Caco-2 (cell line): ENCODE measurements at places on chromosomes 2 and 18. TPM values are rescaled to one million over a fixed set of nuclear protein-coding genes. Genes with fewer than 3 reads are reported as not detected.
A peak's percentile ranks its signal among the peaks of the same experiment; 100 is the strongest.

GRCh38 chr2:56687169-56687568 lies 503.4 kb downstream of the CCDC85A start:
- no peaks in the 10 kb centered on the region for H3K27me3 ChIP-seq
- DNase-seq, result no peak
- no peaks in the 10 kb centered on the region for H3K4me1 ChIP-seq
- no peaks in the 10 kb centered on the region for H3K36me3 ChIP-seq

- H3K4me3 ChIP-seq, result no peak overlapping the region
- no peak for DNase-seq
- H3K4me1 ChIP-seq, result peaks cover 15% of the 10 kb centered on the region
- peak overlapping the region; percentile 59 for H3K27ac ChIP-seq
Measured at GRCh38 chr2:44549099-44549471, 187.3 kb downstream of the CAMKMT start.

Gene THOC1
- 63.1 and 65.4 TPM in 2 replicates for total RNA-seq

GRCh38 chr2:240464514-240465241 lies 29.2 kb downstream of the GPC1 start:
- no peaks in the 10 kb centered on the region for H3K27me3 ChIP-seq
- no peaks in the 10 kb centered on the region; the same call in none of the 2 replicates for H3K36me3 ChIP-seq
- no peaks in the 10 kb centered on the region; the same call in 1 of the 2 replicates for H3K4me1 ChIP-seq
- no peak overlapping the region for H3K27ac ChIP-seq

DNA sequence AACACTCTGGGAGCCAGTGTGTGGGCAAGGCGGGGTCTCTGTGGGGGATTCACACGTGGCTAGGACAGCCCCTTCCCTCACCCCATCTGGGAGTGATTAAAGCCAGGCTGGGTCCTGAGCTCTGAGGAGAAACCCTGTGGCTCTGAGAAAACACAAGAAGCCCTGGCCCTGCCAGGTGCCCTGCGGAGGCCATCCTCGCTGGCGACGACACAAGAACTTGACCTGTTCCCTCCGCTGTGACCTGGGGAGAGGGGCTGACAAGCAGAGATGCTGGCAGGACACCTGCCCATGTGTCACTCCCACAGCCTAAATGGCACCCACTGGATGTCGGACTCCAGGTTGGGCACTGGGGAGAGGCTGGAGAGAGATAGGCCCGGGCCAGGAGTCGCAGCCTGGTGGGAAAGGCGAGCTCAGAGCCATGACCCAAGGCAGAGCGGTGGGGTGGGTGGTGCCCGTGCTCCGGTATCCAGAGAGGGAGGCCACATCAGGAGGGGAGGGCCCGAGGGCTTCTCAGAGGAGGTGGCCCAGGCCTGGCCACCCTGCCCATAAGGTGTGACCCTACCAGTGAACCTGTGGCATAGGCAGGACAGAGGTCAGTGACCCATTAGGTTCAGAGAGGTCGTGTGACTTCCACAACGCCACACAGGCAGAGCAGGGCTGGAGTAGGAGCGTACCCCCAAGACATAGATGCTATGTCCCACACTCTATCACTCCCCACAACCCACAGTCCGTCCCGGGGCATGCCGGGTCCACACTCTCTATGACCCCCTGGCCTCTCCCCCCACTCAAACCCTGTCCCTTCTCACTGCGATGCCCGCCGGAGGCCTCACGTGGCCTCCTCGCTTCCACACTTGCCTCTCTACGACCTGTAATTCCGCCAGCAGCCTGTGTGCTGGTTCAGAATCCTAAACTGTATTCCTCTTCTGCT lies 59.4 kb upstream of the HPCAL1 start:
- no peaks in the 10 kb centered on the region for H3K27me3 ChIP-seq
- DNase-seq, result peak; percentile 29
- H3K27ac ChIP-seq, result peak overlapping the region; percentile 19
- no peak overlapping the region for H3K4me3 ChIP-seq

Gene PAX3
- not detected in 2 replicates for total RNA-seq

GRCh38 chr18:71370095-71370494 lies 1081.2 kb downstream of the SOCS6 start:
- H3K4me1 ChIP-seq, result no peaks in the 10 kb centered on the region
- no peaks in the 10 kb centered on the region for H3K36me3 ChIP-seq

Gene MREG
- 41.7 and 43.8 TPM in 2 replicates for total RNA-seq

Gene ANKRD36B
- 25.0 and 26.7 TPM in 2 replicates for total RNA-seq

GRCh38 chr2:159034713-159035112 lies 66.3 kb downstream of the TANC1 start:
- no peaks in the 10 kb centered on the region for H3K27me3 ChIP-seq
- H3K27ac ChIP-seq, result no peak overlapping the region
- no peak for DNase-seq
- H3K36me3 ChIP-seq, result no peaks in the 10 kb centered on the region
- H3K4me1 ChIP-seq, result peaks cover 42% of the 10 kb centered on the region

DNA sequence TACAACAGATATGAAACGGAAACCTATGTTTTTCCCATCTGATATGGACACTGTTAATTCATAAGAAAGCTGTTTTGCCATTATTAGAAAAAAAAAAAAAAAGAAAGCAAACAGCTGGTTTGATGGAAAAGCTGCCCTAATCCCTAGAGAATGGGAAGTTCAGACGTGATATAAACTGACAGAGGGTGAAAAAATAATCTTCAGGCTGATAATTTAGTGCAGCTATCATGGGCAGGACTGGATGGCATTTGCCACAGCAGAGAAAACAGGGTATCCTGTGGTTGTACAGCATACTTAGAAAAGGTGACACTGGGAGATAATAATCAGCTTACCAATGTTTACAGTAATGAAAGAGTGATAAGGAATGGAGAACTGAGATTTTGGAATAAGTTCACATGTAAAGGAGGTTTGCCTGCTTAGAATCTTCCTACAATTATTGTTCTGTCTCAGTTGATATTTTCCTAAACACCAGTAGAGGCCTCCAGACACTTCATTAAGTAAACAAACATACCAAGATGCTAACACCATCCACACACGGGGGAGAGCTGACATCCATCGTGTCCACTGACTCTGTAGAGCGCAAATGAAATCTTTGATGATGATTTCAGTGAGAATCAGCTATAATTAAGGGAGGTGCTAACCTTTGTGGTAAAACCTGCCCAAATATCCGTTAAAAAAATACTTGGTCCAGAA lies 211.6 kb upstream of the MMADHC start:
- H3K27ac ChIP-seq, result no peak overlapping the region
- DNase-seq, result no peak
- H3K4me1 ChIP-seq, result 0 out of 2 replicates have a peak, but pooled peaks cover 3% of the 10 kb centered on the region
- H3K4me3 ChIP-seq, result no peak overlapping the region

DNA sequence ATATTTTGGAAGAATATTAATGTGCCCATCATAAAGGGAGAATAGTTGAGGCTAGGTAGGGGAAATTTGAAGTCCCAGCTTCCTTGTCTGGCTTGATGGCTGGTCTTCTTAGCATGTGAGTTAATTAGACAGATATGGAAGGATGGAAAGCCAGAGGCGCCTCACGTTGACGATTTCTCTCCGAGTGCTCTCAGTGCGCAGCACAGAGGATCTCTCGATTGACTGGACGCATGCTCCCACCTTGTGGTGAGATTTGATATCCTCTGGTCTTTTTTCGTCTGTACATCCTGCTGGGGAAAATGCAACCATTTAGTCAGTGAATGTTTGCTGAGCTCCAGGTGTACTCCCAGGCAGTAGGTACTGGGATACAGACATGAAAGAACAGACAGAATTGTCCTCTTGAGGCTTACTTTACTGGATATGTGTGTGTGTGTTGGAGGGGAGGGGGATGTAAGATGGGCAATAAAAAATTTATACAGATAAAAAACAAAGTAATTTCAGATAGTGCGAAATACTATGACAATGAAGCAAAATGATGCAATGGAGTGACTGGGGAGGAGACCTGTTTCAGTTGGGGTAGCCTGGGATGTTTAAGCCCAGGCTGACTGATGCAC lies 66.9 kb upstream of the ZNG1B start:
- no peaks in the 10 kb centered on the region for H3K27me3 ChIP-seq
- H3K4me1 ChIP-seq, result peaks cover 19% of the 10 kb centered on the region
- H3K36me3 ChIP-seq, result no peaks in the 10 kb centered on the region
- DNase-seq, result peak; percentile 84
- no peak overlapping the region for H3K27ac ChIP-seq

Gene CXCR1
- total RNA-seq, result not detected in 2 replicates

GRCh38 chr2:9279426-9279825 lies 72.8 kb downstream of the ASAP2 start:
- no peak for DNase-seq
- no peaks in the 10 kb centered on the region for H3K27me3 ChIP-seq
- no peak overlapping the region for H3K27ac ChIP-seq

- no peak overlapping the region for H3K27ac ChIP-seq
- no peaks in the 10 kb centered on the region for H3K36me3 ChIP-seq
- no peaks in the 10 kb centered on the region for H3K4me1 ChIP-seq
- no peak overlapping the region for H3K4me3 ChIP-seq
- no peaks in the 10 kb centered on the region for H3K27me3 ChIP-seq
- DNase-seq, result no peak
Measured at GRCh38 chr2:6970976-6971480, 53.8 kb downstream of the RNF144A start.

GRCh38 chr2:30104307-30104706 lies 42.5 kb upstream of the YPEL5 start:
- no peaks in the 10 kb centered on the region for H3K36me3 ChIP-seq
- 0 out of 2 replicates have a peak, but pooled peaks cover 1% of the 10 kb centered on the region for H3K27me3 ChIP-seq
- no peak overlapping the region for H3K4me3 ChIP-seq
- no peaks in the 10 kb centered on the region for H3K4me1 ChIP-seq
- H3K27ac ChIP-seq, result no peak overlapping the region
- no peak for DNase-seq

- H3K27me3 ChIP-seq, result no peaks in the 10 kb centered on the region
- no peak for DNase-seq
- H3K36me3 ChIP-seq, result no peaks in the 10 kb centered on the region
- no peaks in the 10 kb centered on the region for H3K4me1 ChIP-seq
- no peak overlapping the region for H3K27ac ChIP-seq
Measured at GRCh38 chr2:59083075-59083828, 842.1 kb upstream of the FANCL start.

Gene UGT1A5
- 1.00 and 1.2 TPM in 2 replicates for total RNA-seq

DNA sequence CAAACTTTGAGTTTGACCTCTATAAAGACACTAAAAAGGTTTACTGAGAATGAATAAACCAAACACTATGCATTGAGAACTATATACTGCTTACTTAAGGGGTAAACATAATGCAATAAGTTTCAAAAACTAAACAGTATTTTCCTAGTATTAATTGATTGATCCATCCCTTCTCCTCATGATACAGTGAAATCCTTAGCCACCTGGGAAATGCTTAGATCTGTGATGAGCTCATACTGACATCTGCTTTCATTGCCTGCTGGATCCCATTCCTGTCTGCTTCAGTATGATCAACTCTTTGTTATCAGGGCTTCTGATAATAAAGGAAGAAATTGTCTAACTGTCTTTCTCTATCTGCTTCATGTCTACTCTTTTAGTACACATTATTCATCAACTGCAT lies 74.9 kb upstream of the UBE2E3 start:
- H3K27me3 ChIP-seq, result no peaks in the 10 kb centered on the region
- no peak for DNase-seq
- no peaks in the 10 kb centered on the region for H3K4me1 ChIP-seq
- no peak overlapping the region for H3K4me3 ChIP-seq

Gene MEP1B
- total RNA-seq, result not detected in 2 replicates

Gene ME2
- total RNA-seq, result 15.7 and 16.5 TPM in 2 replicates

GRCh38 chr2:214830794-214831346 lies 21.4 kb upstream of the BARD1 start:
- no peaks in the 10 kb centered on the region for H3K36me3 ChIP-seq
- no peak overlapping the region for H3K27ac ChIP-seq
- H3K27me3 ChIP-seq, result no peaks in the 10 kb centered on the region
- peak; percentile 17 for DNase-seq
- no peaks in the 10 kb centered on the region for H3K4me1 ChIP-seq

- DNase-seq, result no peak
- no peaks in the 10 kb centered on the region for H3K4me1 ChIP-seq
- H3K36me3 ChIP-seq, result no peaks in the 10 kb centered on the region
- no peak overlapping the region for H3K4me3 ChIP-seq
Measured at GRCh38 chr2:108092886-108093285, 106.6 kb downstream of the SLC5A7 start.

DNA sequence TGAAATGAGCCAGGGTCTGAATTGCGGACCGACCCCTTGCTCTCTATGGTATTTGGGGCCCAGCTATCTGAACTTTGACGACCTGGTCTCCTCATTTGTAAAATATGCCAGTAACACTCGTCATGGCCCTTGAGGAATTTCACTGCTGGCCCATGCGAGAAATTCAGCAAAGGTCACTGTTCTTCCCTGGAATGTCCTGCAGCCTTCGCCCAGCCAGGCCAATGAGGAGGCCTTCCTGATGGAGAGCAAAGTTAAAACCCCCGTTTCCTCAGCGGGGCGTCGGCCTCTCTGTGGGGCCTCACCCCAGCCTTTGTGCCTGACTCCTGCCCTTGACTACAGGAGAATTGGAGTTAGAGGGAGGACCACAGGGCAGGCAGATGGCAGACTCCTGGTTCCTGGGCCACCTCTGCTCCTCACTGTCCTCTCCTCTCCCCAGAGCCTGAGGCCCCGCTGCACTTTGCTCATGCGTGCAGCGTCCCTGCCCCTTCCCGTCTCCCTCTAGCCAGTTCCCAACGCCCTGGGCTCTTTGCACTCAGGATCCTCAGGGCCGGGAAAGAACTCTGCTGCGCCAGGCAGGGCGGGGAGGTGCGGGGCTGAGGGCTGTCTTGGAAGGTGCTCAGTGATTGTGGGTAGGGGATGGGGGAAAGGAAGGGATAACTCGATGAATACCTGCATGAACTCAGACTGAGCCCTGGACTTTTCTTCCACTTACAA lies 257.0 kb upstream of the RAB6C start:
- peaks cover 37% of the 10 kb centered on the region for H3K4me1 ChIP-seq
- H3K27me3 ChIP-seq, result no peaks in the 10 kb centered on the region
- no peaks in the 10 kb centered on the region for H3K36me3 ChIP-seq
- no peak for DNase-seq
- no peak overlapping the region for H3K4me3 ChIP-seq

DNA sequence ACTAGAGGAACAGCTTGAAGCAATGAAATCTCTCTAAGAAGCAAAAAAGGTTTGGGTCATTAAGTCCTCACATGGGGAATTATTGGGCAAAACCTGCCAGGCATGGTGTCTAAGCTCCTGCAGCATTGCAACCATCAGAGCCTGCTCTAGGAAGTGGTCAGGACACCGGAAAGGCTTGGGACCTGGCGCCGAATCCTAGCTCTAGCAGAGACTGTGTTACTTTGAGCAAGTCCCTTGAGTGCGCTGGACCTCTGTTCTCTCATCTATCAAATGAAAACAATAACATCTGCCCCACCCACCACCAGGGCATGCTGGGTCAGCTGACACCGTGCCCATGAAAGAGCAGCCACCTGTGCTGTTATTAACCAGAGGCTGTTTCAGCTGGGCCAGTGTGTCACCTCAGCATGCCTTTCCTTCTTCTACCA lies 6.3 kb downstream of the TMEM127 start:
- H3K27ac ChIP-seq, result peak overlapping the region; percentile 47
- no peak for DNase-seq
- no peaks in the 10 kb centered on the region for H3K27me3 ChIP-seq
- H3K4me3 ChIP-seq, result no peak overlapping the region
- peaks cover 34% of the 10 kb centered on the region for H3K4me1 ChIP-seq

Gene SCN2A
- total RNA-seq, result not detected in 2 replicates

- no peaks in the 10 kb centered on the region for H3K27me3 ChIP-seq
- H3K36me3 ChIP-seq, result no peaks in the 10 kb centered on the region
- H3K4me1 ChIP-seq, result peaks cover 33% of the 10 kb centered on the region
- no peak for DNase-seq
- no peak overlapping the region for H3K4me3 ChIP-seq
- peak overlapping the region; percentile 88 for H3K27ac ChIP-seq
Measured at GRCh38 chr2:30248791-30249190, 17.5 kb downstream of the LBH start.

- no peaks in the 10 kb centered on the region for H3K27me3 ChIP-seq
- no peaks in the 10 kb centered on the region for H3K36me3 ChIP-seq
- DNase-seq, result no peak
- no peaks in the 10 kb centered on the region for H3K4me1 ChIP-seq
- no peak overlapping the region for H3K27ac ChIP-seq
Measured at GRCh38 chr2:181240844-181241243, 216.3 kb upstream of the ITGA4 start.

- no peak for DNase-seq
- no peaks in the 10 kb centered on the region for H3K36me3 ChIP-seq
- no peak overlapping the region for H3K4me3 ChIP-seq
Measured at GRCh38 chr18:42258301-42258965, 303.4 kb downstream of the PIK3C3 start.
